ENCODE measurements at places on chromosomes 3 and 15.

GRCh38 chr3:122770521-122771202 lies 23.0 kb downstream of the HSPBAP1 start:
- no peak for DNase-seq

DNA sequence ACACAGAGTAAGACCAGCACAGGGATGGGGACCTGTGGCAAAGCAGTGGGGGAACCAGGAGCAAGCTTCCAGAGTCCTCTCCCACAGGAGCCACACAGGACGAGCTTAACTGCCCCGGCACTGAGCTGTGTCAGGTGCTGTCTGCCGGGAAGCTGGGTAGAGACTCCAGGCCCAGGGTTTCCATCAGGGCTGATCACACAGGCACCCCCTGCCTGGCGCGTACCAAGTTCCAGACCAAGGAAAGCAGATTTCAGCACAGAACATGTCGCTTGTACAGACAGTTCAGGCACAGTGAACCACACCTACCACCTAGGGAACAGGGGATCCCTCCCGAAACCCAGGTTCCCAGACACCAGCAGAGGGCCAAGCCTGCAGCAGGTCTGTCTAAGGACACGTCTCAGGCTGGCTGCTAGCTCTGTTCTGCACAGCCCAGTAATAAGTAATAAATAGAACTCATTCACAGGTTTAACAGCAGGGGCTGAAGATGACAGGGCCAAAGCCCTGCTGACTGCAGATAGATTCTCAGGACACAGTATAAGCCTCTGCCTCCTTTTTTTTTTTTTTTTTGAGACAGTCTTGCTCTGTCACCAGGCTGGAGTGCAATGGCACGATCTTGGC lies 30.2 kb upstream of the OCA2 start:
- no peak for DNase-seq

GRCh38 chr3:184116017-184116416 lies 19.1 kb upstream of the EIF2B5 start:
- DNase-seq, result no peak

GRCh38 chr3:157098823-157099185 lies 61.1 kb downstream of the CCNL1 start:
- no peak for DNase-seq

- DNase-seq, result no peak
These were observed 13.2 kb upstream of the SHF start for GRCh38 chr15:45200799-45201556.

DNA sequence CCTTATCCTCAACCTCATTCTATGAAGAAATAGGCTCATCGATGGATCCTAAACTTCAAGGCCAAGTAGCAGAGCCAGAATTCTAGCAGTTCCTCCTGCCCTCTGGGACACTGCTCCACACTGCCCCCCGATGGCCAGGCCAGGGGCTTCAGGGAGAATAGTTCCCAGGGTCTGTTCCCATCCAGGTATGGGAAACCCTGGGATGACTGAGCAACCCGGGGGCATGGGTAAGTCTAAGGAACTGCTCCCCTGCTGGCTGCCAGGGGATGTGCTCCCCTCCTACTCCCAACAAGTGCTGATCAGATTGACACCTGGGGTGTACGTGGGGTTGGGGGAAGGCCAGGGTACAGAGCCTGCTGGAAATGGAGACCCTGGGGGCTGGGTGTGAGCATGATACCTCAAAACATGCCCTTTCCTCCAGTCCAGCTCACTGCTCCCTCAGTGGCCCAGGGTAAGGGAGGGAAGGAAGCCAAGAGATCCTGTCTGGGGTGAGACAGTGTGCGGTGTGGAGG lies 7.6 kb downstream of the ULK3 start:
- DNase-seq, result no peak

GRCh38 chr3:178761024-178761423 lies 224.8 kb downstream of the KCNMB2 start:
- DNase-seq, result no peak

GRCh38 chr3:125023833-125024555 lies 31.8 kb downstream of the HEG1 start:
- no peak for DNase-seq

DNA sequence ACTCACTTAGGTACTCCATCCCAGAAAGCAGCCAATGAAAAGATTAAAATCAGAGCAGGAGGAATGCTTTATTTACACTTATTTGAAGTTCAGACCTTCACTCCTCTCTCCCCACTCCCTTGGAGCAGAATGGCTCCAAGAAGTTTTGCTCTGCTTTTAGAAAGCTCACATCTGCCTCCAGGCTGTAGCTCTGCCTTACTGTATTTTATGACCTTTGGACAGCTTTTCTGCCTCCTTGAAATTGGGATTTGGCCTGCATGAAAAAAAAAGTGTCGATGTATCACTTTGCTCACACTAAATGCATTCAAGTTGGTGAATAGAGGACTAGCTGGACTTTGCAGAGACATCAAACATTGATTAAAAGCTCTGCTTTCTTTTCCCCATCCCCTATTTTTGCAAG lies 95.3 kb downstream of the SLC9A9 start:
- no peak for DNase-seq
